Adipocyte (in vitro differentiated cells): ENCODE measurements at places on chromosomes 5 and 9.

- DNase-seq: no peak
Measured at GRCh38 chr9:125444166-125444565, 182.5 kb downstream of the GAPVD1 start.

GRCh38 chr5:68554571-68555279 is 339.2 kb downstream of the PIK3R1 start:
- DNase-seq: peak; percentile 97

DNA sequence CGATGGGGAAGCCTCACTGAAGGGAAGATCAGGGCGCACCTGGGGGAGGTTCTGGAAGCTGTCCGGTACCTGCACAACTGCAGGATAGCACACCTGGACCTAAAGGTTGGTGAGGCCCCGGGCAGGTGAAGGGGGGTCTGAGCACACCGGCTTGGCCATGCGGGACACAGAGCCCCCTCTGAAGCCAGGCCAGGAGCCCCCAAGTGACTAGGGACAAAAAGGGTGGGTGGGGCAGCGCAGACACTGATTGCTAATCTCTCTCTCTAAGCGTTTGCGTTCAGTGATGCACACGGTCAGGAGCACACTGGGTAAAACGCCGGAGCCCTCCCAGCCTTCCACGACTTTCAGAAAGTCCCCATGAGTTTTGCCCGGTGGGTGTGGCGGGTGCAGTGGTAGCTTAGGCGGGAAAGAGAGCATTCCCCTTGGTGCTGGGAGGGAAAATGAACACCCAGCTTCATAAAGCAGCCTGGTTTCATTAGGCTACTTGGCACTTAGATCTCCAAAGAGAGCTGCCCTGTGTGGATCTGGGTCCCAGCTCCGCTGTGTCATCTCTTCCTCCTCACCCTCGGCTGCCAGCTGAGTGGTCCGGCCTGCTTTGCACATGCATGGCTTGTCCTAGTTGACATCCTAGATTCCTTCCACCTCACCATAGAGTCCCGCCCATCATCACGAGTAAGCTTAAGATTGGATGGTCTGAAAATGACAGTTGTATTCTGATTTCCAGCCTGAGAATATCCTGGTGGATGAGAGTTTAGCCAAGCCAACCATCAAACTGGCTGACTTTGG is 74.2 kb upstream of the OTULINL start:
- no peak for DNase-seq

DNA sequence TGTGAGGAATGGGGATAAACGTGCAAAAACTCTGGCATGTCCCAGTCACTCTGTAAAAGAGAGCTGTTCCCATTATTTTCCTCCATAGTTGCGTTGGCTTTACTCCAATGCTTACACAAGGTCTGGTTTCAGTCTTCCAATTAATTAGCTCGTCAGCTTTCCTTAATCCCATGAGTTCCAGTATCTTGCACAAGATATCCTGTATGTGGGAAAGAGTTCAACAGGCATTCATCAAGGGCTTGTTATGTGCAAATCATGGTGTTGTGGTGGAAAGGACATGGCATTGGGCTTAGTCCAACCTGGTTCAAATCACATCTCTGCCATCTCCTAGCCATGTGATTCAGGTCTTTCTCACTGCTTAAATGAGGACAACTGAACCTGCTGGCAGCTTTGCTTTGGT is 77.5 kb upstream of the PANK3 start:
- DNase-seq: peak; percentile 46

DNA sequence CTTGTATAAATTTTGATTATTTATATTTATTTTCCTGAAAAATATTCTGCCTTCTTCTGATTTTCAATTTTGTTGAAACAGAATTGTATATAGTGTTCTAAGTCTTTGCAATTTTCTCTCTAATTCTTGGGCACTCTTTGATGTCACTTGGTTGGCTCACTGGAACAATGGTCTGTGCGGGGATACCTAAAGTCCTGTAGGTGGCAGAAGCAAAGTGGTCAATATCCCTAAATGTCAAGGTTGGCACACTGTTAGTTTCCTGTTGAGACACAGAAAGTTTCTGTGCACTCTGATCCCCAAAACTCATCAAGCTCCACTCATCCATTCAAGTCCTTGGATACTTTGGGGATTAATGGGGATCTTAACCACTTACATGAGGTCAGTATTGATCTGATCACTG is 480.8 kb upstream of the CCNG1 start:
- no peak for DNase-seq

- DNase-seq: peak; percentile 1
Measured at GRCh38 chr5:30279237-30279636, 914.2 kb upstream of the CDH6 start.

DNA sequence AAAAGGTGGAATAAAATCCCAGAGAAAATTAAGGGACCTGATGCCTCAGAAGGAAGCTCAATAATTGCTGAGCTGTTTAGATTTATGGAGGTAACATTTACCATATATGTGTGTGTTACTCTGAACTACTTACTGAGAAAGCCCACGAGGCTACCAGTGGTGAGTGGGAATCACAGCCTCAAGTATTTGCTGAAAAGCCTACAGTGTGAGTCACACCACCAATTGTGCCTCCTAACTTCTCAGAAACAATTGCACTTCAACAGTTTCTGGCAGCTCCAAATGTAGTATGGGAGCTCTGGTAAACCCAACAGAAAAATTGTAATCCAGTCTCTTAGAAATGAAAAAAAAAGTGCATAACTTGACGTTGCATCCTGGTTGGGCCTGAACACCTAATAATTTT is 551.6 kb downstream of the PRDM9 start:
- no peak for DNase-seq

GRCh38 chr5:149761461-149761860 is 31.4 kb downstream of the PPARGC1B start:
- no peak for DNase-seq

GRCh38 chr5:53364061-53364460 is 116.4 kb upstream of the FST start:
- DNase-seq: no peak

GRCh38 chr5:61030163-61030482 is 85.1 kb downstream of the NDUFAF2 start:
- DNase-seq: peak; percentile 77

DNA sequence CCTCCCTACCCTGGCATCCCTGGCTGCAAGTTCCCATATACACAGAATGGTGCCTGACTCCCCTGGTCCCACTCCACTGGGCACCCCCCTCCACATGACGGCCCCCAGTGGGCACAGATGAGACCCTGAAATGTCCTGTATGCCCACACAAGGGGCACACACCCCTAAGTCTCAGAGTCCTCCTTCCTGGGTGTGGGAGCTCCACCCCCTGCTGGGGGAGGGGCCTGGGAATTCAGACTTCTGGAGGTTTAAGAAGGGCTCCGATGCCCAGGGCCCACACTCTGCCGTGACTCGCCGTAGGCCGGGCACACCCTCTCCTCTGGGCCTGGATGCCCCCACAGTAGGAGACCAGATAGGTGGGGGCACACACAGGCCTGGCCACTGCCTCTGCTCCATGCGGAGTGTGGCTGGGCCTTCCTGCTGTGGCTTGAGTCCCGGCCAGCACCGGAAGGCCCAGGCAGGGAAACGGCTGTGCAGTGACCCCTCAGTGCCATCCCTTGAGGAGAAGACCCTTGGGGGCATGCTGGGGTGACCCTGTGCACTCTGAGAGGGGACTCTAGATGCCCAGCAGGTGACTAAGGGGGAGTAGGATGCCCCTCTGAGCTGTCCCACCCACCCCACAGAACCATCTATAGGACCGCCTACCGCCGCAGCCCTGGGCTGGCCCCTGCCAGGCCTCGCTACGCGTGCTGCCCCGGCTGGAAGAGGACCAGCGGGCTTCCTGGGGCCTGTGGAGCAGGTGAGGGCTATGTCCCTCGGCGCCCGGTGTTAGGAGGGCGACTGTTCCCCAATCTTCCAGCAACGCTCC is 6.5 kb downstream of the EGFL7 start:
- DNase-seq: no peak

DNA sequence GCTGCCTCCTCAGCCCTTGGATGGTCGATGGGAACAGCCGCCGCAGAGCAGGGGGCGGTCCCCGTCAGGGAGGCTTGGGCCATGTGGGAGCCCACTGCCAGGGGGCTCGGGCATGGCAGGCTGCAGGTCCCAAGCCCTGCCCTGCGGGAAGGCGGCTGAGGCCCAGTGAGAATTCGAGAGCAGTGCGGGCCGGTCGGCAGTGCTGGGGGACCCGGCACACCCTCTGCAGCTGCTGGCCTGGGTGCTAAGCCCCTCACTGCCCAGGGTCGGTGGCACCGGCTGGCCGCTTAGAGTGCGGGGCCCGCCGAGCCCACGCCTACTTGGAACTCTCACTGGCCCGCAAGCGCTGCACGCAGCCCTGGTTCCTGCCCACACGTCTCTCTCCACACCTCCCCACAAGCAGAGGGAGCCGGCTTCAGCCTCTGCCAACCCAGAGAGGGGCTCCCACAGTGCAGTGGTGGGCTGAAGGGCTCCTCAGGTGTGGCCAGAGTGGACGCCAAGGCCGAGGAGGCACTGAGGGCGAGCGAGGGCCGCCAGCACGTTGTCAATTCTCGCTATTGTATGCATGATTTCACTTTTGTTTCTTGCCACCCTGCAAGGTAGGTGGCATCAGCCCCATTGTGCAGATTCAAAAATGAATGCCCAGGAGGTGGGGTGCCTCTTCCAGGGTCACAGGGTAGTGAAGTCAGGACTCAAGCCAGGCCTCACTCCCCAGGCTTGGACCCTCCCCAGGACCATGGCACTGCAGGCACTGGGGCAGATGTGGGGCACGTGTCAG is 48.6 kb downstream of the COL15A1 start:
- no peak for DNase-seq

DNA sequence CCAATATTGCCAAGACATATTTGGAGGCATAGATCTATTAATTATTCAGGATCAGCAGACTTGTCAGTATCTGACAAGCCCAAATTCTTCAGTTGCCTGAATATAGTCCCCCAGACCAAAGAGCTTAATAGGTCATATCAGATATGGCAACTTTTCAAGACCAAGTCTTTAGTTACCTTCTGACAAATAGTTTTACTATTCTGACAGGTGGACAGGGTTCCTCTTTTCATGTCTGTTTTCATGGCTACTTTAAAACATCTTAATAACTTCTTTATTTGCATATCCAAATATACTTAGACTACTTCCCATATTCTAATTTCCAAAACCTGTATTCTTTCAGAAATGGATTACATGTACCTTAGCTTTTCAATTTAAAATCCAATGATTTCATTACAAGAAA is 65.4 kb downstream of the AUH start:
- no peak for DNase-seq

- no peak for DNase-seq
Measured at GRCh38 chr9:14906000-14906399, 4.2 kb downstream of the FREM1 start.

GRCh38 chr9:114031037-114031630 is 47.0 kb downstream of the AMBP start:
- DNase-seq: no peak

GRCh38 chr5:97009921-97010320 is 74.0 kb downstream of the LNPEP start:
- no peak for DNase-seq

GRCh38 chr5:174097486-174098185 is 52.1 kb downstream of the NSG2 start:
- no peak for DNase-seq

DNA sequence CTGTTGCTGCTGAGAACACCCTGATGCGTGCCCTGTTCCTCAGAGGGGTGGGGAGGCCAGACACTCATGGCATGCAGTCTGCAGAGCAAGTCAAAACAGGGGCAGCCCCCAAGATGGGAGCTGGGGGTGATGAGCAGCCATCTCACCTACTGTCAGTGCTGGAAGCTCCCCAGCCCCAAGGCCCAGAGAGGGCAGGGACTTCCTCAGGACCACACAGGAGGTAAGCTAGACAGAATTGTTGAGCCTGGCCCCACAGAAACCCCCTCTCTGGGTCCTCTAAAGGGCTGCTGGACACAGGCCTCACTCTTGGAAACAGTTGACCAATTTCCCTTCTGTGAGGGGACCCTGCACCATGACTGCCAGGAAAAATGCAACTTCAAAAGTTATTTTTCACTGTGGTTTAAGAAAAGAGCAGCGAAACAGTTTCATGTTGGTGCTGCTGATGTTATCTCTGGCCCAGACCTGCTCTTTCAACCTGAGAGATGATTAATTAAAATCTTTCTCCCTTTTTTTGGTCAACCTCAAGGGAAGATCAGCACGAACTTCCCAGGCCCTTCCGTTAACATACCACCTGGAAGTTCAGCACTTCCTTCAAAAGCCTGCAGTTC is 9.6 kb downstream of the CSF2 start:
- no peak for DNase-seq

- no peak for DNase-seq
Measured at GRCh38 chr5:14776602-14777001, 95.0 kb downstream of the ANKH start.

DNA sequence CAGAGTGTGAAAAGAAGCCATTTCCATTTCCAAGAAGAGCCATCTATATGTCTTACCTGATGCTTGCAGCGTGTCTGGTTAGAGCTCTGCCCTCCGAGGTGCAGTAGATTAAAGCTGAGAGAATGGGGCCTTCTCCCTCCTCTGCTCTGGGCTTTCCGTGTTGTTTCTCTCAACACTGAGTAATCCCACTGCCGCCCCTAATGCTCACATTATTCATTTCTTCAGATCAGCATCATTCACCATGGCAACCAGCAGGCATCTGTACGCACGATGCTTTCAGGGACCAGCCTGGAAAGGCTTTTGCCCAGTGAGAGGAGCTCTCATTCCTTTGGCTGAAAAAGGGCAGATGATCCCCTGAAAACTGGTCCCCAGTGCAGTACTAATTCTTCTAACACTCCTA is 79.6 kb downstream of the CYFIP2 start:
- no peak for DNase-seq
